ENCODE measurements at places on chromosomes 11 and 22. TPM values are rescaled to one million over a fixed set of nuclear protein-coding genes. Genes with fewer than 3 reads are reported as not detected.
A peak's percentile ranks its signal among the peaks of the same experiment; 100 is the strongest.

DNA sequence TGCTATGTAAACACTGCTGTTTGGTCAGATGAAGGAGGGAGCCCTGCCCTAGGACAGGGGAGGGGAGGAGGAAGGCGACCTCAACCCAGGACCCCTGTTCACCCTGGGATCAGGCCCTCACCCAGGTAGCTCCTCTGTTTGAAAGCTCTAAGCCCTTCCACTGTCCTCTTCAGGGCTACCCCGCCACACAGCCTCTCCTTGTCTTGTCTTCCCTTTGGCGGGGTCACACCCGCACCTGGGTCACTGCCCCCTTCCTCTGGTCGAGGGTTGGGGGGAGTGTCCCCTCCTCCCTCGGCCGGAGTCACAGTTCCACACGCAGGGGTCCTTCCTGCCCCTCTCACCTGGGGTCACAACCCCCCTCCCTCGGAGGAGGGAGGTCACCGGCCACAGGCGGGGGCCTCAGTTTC, 463 bp upstream of the PTPMT1 start:
- peaks cover 9% of the 10 kb centered on the region for H3K4me1 ChIP-seq
- H3K27me3 ChIP-seq = no peaks in the 10 kb centered on the region
- peak overlapping the region; percentile 56 for H3K27ac ChIP-seq
- no peaks in the 10 kb centered on the region for H3K36me3 ChIP-seq

Gene CTNND1
- 268 TPM for total RNA-seq

Gene CEP126
- total RNA-seq = 9.1 TPM

DNA sequence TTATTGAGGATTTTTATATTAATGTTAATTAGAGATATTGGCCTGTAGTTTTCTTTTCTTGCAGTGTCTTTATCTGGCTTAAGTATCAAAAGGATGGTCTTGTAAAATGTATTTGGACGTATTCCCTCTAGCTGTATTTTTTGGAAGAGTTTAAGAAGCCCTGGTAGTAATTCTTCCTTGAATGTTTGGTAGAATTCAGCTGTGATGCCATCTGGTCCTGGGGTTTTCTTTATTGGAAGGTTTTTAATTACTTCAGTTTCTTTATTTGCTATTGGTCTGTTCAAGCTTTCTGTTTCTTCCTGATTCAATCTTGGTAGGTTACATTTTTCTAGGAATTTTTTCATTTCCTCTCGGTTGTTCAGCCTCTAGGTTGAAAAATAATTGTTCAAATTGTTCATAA, 255.0 kb upstream of the TBCEL start:
- no peaks in the 10 kb centered on the region for H3K27me3 ChIP-seq
- no peaks in the 10 kb centered on the region for H3K36me3 ChIP-seq
- H3K4me3 ChIP-seq = no peak overlapping the region
- peaks cover 17% of the 10 kb centered on the region for H3K4me1 ChIP-seq
- no peak overlapping the region for H3K27ac ChIP-seq

- no peak overlapping the region for H3K4me3 ChIP-seq
- H3K27me3 ChIP-seq = no peaks in the 10 kb centered on the region
- no peak overlapping the region for H3K27ac ChIP-seq
- no peaks in the 10 kb centered on the region for H3K36me3 ChIP-seq
- H3K4me1 ChIP-seq = peaks cover 9% of the 10 kb centered on the region
Observed at GRCh38 chr11:8828046-8828445, 82.9 kb upstream of the AKIP1 start.

DNA sequence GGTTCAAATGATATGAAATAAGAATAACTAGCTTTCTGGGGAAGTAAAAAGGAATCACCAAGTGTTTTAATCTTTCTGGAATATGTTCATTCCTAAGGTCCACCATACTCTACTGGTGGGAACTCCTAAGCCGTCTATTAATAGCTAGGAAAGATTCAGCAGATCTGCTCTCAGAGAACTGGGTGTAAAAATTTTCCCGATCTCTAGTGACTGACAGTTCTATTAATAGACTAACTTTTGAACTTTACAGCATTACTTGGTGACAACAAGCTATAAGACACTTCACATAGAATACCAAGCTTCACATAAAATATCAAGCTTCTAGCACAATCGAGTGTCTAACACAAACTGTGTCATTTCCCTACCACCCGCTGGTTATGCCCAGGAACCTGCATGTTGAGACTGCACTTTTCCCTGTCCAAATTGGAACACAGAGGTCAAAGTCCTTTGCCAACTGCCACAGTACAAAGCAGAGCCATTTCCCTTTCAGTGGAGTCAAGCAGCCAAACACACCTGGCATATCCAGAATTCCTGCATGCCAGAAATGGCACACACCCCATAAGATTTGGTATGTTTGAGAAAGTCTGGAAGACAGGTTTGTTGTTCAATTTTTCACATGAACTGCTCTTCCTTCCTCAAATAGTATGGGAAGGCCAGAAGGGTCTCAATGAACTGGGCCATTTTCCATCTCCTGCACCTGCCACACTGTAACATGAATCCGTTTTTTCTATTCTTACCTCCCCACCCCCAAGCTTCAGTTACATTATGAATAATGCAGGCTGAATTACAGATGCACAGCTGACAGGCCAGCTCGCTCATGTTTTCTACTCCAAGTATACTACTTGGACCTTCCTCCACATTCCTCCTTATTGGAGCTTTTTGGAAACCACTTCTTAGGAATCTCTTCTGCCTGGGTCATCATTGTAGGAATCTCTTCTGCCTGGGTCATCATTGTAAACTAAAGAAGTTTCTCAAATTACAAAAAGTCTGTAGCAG, 3.7 kb downstream of the OSBP start:
- H3K27ac ChIP-seq = no peak overlapping the region
- no peak overlapping the region for H3K4me3 ChIP-seq
- peak; percentile 7 for DNase-seq
- H3K4me1 ChIP-seq = peaks cover 17% of the 10 kb centered on the region

DNA sequence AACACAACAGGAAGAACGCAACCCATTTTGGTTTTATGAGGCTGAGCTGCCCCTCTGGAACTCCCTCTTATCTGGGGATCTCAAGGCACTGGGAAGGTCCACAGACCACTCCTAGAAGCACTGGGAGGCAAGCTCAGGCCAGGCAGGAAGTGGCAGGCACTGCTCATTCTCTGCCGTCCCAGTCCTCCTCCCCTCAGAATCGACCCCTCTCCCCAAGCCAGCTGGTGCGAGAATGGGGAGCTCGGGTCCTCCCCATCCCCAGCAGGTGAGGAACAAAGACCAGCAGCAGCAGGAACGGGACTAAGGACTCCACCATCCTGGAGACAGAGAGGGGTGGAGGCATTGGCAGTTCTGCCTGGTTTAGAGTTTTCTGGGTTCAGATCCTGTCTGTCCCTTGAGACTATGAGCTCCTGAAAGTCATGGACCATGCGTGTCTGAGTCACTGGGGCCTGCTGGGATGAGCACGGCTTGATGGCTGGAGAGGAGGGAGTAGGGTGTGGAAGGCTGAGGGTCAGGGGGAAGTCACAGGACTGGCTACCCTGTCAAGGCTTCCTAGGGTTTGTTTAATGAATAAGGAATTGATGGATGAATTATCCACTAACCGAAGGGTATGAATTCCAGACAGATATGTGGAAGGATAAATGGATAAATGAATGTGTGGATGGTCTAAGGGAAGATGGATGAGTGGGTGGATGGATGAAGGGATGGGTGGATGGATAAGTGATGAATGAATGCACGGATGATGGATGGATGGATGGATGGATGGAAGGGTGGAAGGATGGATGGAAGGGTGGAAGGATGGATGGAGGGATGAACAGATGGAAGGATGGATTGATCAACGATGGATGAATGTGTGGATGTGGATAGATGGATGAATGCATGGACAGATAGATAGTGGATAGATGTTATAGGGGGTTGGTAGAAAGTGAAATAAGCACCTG, 6.4 kb downstream of the MYEOV start:
- DNase-seq = no peak
- H3K27ac ChIP-seq = peak overlapping the region; percentile 86
- H3K36me3 ChIP-seq = no peaks in the 10 kb centered on the region
- H3K4me3 ChIP-seq = no peak overlapping the region

Gene OR5F1
- total RNA-seq = not detected

Gene PKDREJ
- not detected for total RNA-seq

GRCh38 chr22:25023879-25024278, 71.4 kb downstream of the KIAA1671 start:
- no peaks in the 10 kb centered on the region for H3K36me3 ChIP-seq
- H3K27ac ChIP-seq = no peak overlapping the region
- no peak for DNase-seq
- H3K4me3 ChIP-seq = no peak overlapping the region
- peaks cover 28% of the 10 kb centered on the region for H3K4me1 ChIP-seq

Gene DLG2
- 1.1 TPM for total RNA-seq

DNA sequence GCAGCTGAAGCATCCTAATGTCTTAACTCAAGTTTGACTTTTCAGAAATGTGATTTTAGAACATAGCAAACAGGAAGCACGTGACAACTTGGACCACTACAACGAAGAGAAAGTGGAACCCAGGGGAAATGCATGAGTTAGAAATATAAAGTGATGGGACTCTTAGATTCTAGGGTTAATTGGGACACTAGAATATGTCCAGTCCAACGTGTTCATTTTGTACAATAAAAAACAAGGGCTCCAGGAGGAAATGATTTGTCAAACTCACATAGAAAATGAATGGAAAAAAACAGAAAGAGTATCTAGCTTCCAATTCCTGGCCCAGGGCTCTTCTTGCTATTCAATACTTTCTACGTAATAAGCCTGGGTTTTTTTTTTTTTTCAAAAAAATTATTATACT, 30.7 kb downstream of the TIMP3 start:
- DNase-seq = no peak
- H3K4me1 ChIP-seq = peaks cover 4% of the 10 kb centered on the region
- no peaks in the 10 kb centered on the region for H3K36me3 ChIP-seq
- H3K4me3 ChIP-seq = no peak overlapping the region
- no peak overlapping the region for H3K27ac ChIP-seq
- no peaks in the 10 kb centered on the region for H3K27me3 ChIP-seq

DNA sequence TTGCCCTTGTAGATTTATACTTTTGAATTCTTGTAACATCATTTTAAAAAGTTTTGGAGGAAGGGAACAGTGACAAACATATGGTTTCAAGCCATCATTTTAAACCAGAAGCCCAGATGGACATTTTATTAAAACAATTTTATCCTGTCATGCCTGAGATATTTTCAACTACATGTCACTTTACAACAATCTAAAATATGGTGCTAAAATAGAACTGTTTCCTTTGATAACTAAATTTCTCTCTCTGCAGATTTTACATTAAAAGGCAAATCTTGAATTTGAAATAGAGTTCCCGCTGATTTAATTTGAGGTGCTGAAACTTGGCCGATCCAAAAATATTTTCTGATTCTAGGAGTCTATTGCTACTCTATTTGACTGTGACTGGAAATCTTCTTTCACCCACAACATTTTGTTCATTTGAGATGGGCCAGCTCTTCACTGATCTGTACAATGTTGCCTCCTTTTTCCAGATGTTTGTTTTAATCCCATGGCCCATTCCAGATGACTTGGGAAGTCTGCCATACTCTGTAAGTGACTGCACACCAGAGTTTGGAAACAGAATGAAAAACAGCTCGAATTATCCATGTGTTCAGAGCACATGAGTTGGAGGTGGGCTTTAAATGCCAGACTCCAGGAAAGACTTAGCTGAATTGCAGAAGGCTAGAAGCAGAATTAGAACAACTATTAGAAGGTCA, 402.5 kb downstream of the TMEM135 start:
- H3K4me3 ChIP-seq = no peak overlapping the region
- no peak overlapping the region for H3K27ac ChIP-seq
- H3K36me3 ChIP-seq = no peaks in the 10 kb centered on the region
- no peak for DNase-seq
- H3K4me1 ChIP-seq = no peaks in the 10 kb centered on the region

DNA sequence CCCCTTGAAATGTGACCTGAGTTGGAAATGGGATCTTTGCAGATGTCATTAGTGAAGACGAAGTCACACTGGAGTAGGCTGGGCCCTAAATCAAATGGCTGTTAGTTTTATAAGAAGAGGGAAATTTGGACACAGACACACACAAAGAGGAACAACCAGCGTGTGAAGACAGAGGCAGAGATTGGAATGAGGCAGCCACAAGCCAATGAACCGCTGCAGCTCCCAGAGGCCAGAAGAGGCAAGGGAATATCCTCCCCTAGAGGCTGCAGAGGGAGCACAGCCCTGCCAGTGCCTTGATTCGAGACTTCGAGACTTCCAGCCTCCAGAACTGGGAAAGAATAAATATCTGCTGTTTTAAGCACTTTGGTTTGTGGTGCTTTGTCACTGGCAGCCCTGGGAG, 484.5 kb downstream of the MN1 start:
- H3K4me1 ChIP-seq = no peaks in the 10 kb centered on the region
- no peak for DNase-seq
- no peak overlapping the region for H3K4me3 ChIP-seq
- H3K36me3 ChIP-seq = no peaks in the 10 kb centered on the region
- H3K27me3 ChIP-seq = no peaks in the 10 kb centered on the region

DNA sequence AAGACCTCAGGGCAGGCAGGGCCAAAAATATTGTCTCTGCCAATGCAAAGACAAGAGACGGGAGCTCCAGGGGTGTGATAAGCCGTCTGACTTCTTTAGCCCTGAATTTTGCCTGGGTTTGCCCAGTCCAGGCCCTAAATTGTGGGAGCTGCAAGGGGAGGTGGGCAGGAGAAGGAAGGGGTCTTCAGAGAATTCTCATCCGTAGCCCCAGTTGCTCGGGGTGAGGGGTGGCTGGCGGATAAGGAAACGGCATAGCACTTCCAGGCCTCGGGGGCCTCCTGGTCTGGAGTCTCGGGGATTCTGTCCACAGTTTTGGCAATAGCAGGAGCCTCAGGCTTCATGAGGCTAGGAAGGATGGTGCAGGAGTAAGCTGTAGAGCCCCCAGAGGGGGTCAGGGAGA, 7.4 kb downstream of the CD5 start:
- no peaks in the 10 kb centered on the region for H3K27me3 ChIP-seq
- no peak overlapping the region for H3K27ac ChIP-seq
- H3K4me3 ChIP-seq = no peak overlapping the region
- DNase-seq = no peak
- H3K4me1 ChIP-seq = no peaks in the 10 kb centered on the region
- no peaks in the 10 kb centered on the region for H3K36me3 ChIP-seq

DNA sequence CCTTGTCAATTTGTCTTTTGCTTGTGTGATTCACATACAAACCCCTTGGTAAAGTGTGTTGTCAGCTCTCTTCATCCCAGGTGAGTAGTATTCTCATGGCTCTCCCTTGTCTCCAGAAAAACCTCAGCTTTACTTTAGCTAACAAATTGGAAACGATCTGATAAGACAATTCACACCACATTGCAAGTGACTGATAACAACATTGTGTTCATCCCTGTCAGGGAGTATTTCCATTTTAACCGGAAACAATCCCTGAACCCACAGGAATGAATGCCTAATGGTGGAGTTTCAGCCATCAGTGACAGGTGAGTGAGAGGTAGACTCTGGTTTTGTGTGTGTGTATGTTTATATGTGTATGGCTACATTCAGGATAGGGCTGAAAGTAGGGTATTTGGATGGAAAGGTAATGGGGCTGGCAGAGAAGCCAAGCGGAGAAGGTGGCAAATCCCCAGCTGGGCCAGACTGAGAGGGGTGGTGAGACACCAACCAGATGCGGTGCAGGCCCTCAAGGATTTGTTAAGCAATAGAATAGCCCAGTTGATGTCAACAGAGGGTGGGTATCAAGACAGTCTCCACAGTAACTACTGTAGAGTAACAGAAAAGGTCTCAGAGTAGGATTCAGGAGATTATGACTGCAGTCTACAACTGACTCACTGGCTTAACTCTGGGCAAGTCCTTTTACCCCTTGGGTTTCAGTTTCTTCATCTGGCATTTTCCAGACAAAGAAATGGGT, 7.6 kb downstream of the LRRC51 start:
- H3K36me3 ChIP-seq = no peaks in the 10 kb centered on the region
- no peaks in the 10 kb centered on the region for H3K27me3 ChIP-seq
- H3K27ac ChIP-seq = no peak overlapping the region
- no peak overlapping the region for H3K4me3 ChIP-seq
- no peak for DNase-seq

Gene CADM1
- total RNA-seq = 2.6 TPM

Gene GNB1L
- 5.9 TPM for total RNA-seq
